ENCODE measurements at places on chromosomes 1 and 21.

GRCh38 chr21:29189353-29189752 lies 58.9 kb downstream of the MAP3K7CL start:
- DNase-seq: no peak

DNA sequence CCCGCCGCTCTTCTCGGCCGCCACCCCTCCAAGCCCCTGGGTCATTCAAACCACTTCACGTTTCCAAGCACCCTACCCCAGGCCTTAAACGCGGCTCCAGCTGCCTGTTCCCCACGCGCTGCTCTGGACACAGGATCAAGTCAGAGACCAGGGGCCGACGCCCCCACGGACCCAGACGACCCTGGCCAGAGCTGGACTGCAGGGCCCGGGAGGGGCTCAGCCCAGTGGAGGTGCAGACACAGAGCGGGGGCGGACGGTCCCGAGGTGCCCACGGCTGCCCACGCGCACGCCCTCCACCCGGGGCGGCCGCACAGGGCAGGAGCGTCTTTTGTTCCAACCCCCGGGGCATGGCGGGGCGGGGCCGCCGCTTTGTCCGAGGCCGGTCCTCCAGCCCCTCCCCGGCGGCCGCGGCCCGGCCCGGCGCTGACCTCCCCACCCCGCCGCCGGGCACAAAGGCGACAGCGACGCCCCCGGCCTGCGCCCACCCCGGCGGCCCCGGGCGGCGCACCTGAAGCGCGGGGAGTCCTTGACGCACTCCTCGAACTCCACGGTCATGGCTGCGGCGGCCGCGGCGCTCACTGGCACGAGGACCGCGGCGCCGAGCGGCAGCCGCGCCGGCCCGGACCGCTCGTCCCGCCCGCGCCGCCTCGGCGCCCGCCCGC lies 338 bp downstream of the ACAP3 start:
- no peak for DNase-seq

DNA sequence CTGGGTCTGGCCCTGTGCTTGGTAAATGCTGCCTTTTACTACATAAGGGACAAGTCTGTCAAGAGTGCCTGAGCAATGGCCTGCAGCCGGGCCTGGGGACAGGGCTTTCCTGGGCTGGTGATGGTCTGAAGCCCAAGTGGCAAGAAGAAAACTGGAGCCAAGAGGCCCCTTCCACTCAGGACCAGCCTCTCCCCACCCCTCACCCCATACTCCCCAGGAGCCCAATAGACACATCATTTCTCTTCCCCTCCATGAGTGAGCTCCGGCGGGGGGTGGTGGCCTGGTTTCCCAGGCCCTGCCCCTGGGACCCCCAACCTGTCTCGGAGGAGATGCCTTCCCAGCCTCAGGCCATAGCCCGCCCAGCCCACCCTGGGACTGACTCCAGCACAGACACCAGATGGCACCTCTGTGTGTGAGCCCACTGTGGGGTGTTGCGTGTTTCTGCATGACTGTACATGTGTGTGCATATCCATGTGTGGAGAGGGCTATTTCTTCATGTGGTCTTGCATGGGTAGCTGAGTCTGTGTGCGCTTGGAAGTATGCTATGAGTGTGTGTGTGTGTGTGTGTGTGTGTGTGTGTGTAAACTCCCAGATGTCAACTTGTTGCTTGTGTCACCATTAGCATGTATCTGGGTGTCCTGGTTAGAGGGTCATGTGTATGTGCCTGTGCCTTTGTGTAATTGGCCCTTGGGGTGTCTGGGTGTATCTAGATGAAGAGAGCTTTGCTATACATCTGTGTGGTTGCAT lies 14.3 kb upstream of the LRP8 start:
- no peak for DNase-seq

DNA sequence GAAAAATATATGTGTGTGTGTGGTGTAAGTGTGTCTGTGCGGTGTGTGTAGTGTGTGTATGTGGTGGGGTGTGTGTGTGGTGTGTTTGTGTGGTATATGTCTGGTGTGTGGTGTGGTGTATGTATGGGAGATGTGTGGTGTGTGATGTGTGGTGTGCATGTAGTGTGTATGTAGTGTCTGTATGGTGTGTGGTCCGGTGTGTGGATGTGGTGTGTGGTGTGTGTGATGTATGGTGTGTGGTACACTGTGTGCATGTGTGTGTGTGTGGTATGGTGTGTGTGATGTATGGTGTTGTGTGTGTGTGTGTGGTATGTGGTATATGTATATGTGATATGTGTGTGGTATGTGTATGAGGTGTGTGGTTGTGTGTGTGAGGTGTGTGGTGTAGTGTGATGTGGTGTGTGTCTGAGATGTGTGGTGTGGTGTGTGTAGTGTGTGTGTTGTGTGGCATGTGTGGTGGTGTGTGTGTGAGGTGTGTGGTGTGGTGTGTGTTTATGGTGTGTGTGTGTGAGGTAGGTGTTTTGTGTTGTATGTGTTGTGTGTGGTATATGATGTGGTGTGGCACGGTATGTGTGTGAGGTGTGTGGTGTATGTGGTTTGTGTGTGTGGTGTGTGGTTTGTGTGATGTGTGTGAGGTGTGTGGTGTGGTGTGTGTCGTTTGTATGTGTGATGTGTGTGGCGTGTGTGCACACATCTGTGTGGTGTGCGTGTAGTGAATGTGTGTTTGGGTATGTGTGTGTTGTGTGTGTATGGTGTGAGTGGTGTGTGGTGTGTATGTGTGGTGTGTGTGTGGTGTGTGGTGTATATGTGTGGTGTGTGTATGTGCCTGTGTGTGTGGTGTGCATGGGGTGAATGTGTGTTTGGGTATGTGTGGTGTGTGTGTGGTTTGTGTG lies 35.3 kb upstream of the ABCG1 start:
- no peak for DNase-seq

DNA sequence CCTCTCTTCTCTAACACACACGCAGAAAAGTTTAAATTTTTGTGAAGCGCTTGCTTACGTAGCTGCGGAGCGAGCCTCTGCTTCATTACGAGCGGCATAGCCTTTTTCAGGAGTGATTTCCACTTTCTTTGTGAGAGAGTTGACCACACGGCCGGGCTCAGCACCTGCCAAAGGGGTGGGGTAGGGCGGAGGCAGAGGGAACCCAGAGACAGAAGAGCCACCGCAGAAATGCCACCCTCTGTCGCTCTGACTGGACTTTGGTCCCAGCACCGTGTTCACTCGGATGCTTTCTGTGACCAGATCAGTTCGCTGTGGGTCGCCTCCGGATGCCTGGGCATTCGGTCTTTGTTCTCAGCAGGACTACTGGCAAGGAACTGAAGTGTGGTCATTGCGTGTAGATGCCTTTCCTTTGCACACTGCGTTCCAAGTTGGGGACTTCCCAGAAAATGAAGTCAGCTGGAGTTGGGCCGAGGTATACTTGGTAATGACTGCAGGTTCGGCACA lies 883 bp downstream of the CHODL start:
- DNase-seq: peak; percentile 21

GRCh38 chr1:151661751-151662150 lies 49.9 kb downstream of the SNX27 start:
- DNase-seq: no peak

DNA sequence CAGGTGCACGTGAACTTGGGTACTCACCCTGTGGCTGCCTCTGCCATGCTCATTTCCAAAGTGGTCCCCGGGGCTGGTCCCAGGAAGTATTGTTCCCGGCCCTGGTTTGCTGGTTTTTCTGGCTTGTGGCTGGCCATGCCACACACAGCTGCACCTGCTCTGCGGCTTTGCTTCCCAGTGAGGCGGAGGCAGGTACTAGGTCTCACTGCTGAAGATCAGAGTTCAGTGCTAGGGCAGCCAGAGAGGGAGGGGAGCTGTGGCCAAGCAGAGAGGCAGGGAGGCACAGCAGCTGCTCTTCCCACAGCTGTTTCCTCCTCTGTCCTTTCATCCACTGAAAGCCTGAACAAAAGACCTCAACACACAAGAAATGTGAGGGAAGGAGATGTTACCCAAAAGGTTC lies 30.5 kb downstream of the ENO1 start:
- no peak for DNase-seq

- no peak for DNase-seq
Measured at GRCh38 chr21:25936776-25937175, 202.0 kb downstream of the GABPA start.

- DNase-seq: no peak
Measured at GRCh38 chr1:9243066-9243739, 8.6 kb downstream of the H6PD start.

GRCh38 chr1:46413596-46413985 lies 19.5 kb downstream of the FAAH start:
- DNase-seq: no peak

GRCh38 chr21:46385846-46386733 lies 62.1 kb downstream of the PCNT start:
- no peak for DNase-seq

GRCh38 chr1:73659136-73659535 lies 538.8 kb downstream of the LRRIQ3 start:
- DNase-seq: no peak

- DNase-seq: no peak
Measured at GRCh38 chr1:200670242-200671118, 773 bp upstream of the DDX59 start.

DNA sequence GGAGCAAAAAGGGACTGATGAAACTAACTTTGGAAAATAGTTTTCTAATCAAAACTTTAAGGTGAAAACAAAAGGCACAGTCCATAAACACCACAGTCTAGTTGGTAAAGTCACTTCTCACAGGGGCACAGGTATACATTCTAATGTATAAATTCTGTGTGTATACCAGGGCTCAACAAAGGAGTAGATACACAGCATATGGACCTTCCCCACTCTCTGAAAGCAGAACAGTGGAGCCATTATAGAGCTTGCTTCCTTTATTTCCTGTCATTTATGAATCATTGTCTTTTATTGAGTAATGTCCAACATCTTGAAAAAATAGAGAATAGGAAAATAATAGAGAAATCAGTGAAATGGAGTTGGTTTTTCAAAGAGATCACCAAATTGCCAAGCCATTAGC lies 746.5 kb upstream of the CHRM3 start:
- DNase-seq: no peak

DNA sequence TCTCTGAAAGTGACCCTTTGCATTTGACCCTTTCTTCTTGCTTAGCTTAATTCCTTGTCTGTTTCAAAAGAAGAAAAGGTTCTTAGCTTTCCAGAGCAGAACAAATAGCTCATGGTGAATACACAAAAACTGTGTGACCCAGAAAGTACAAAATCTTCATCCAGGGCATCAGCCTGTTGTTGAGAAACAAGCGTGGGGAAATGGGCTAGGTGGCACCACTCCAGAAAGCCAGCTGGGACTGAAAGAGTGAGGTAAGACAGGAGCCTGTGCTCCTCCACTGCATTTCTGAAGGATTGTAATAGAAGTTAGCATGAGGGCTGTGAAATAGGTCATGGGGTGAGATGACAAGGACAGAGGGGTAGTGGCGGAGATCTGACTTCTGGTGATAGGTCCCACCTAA lies 45.8 kb downstream of the CYP2J2 start:
- DNase-seq: no peak

DNA sequence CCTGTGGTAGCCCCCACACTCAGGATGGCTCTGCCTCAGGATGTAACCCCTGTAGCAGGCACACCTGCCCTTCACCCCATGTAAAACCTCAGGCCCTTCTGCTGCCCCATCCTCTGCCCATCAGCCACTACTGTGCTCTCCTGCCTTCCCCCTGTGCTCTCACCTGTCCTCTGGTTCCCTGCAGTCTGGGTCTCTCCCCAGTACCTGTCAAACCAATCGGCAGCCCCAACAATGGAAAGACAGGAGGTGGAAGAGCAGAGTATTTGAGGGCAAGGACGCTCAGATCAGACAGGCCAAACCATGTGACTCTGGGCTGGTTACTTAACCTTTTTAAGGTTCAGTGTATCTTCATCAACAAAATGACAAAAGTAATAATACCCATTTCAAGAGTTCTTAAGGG lies 30.9 kb downstream of the SMIM12 start:
- DNase-seq: no peak

- no peak for DNase-seq
Measured at GRCh38 chr1:103469801-103470200, 55.7 kb upstream of the RNPC3 start.

DNA sequence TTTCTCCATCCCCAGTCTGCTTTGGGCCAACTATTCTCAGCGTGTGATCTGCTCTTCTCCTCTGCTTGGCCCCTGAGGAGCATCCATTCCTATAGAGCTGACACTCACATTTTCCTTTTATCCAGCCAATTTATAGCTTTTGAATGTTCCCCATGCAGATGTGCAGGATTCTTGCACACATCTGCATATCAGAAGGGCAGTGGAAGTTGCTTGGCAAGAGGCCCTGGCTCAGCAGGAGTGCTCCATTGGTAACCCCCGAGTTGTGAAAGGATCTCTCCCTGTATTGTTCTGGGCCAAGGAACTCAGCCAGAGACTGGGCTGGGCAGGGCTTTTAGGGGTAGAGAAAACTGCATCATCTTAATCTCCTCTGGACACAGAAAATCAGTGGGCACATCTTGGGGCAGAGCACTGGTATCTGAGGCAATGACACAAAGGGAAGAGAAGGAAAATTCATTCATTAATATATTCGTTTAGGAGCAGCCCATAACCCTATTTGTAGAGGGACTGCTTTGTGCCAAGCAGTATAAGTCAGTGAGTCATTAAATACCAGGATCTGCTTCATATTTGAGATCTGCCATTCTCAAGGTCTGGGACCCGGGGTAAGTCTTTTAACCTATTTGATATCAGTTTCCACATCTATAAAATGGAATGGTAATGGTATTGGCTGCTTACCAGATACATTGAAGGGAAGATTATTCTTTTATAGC lies 31.0 kb upstream of the BEND5 start:
- no peak for DNase-seq

GRCh38 chr1:88685259-88685620 lies 1.2 kb downstream of the PKN2 start:
- no peak for DNase-seq

DNA sequence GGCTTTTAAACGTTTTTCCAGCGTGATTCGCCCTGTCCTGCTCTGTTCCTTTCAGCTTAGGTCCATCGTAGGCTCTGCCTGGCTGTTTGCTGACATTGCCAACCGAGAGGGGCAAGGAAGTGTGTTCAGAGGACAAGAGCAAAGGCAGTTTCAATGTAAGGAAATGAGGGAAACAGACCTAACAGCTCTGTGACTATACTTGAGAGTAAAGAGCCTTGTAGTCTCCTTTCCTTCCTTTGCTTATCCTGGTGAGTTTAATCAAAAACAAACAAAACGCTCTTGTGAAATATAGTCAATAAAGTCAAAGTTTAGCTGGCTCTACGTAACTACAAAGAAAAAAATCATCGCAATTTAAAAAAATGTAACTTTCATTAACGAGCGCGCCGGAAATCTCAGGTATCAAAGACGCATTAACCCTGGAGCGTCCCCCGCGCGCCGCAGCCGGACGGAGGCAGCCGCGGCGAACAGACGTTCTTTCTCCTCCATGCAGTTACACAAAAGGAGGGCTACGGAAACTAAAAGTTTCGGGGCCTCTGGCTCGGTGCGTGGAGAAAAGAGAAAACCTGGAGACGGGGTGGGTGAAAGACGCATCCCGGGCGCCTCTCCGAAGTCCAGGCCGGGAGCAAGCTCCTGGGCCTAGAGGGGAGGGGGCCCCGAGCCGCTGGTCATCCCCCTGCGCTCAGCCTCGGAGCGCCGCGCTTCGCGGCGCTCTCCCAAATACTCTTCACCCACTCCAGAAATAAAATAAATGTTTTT lies 617 bp upstream of the ADGRL2 start:
- DNase-seq: peak; percentile 90

- DNase-seq: no peak
Measured at GRCh38 chr1:56024155-56024554, 555.2 kb downstream of the PLPP3 start.
